ENCODE measurements at places on chromosomes 4 and X. TPM values are rescaled to one million over a fixed set of nuclear protein-coding genes. Genes with fewer than 3 reads are reported as not detected.

BEX4 gene
- polyA plus RNA-seq: 120 TPM

TMEM156 gene
- polyA plus RNA-seq: 37.0 TPM

S100P gene
- polyA plus RNA-seq: not detected

VCX3B gene
- polyA plus RNA-seq: not detected

RNF150 gene
- not detected for polyA plus RNA-seq

KLHL13 gene
- 1.8 TPM for polyA plus RNA-seq

VSIG4 gene
- not detected for polyA plus RNA-seq

PRKX gene
- 56.9 TPM for polyA plus RNA-seq

TLR2 gene
- polyA plus RNA-seq: 1.0 TPM

DNAJB14 gene
- 51.1 TPM for polyA plus RNA-seq

TMEM175 gene
- 14.9 TPM for polyA plus RNA-seq

SASH3 gene
- polyA plus RNA-seq: 85.3 TPM

Measured in naive thymus-derived CD4-positive, alpha-beta T cell (primary cell).